Posterior vena cava (tissue), 2 donors: ENCODE measurements at places on chromosomes 4 and X. TPM values are rescaled to one million over a fixed set of nuclear protein-coding genes. Genes with fewer than 3 reads are reported as not detected.

Gene GAGE12D
- not detected for total RNA-seq

Gene ATXN3L
- not detected for total RNA-seq

Gene PQBP1
- 43.2 TPM for total RNA-seq

Gene RAB9A
- 19.0 TPM for total RNA-seq

Gene HDX
- 13.8 TPM for total RNA-seq

Gene HSFX4
- total RNA-seq, result not detected

Gene JAKMIP1
- 0.14 TPM for total RNA-seq

Gene BLOC1S4
- total RNA-seq, result 9.7 TPM

Gene HMGN5
- 8.4 TPM for total RNA-seq

Gene GNRHR
- total RNA-seq, result not detected

Gene PDE6B
- 1.4 TPM for total RNA-seq

Gene SPANXN3
- total RNA-seq, result not detected
